IPS DF 19.7 (cell line): ENCODE measurements at places on chromosomes 16 and 17.

DNA sequence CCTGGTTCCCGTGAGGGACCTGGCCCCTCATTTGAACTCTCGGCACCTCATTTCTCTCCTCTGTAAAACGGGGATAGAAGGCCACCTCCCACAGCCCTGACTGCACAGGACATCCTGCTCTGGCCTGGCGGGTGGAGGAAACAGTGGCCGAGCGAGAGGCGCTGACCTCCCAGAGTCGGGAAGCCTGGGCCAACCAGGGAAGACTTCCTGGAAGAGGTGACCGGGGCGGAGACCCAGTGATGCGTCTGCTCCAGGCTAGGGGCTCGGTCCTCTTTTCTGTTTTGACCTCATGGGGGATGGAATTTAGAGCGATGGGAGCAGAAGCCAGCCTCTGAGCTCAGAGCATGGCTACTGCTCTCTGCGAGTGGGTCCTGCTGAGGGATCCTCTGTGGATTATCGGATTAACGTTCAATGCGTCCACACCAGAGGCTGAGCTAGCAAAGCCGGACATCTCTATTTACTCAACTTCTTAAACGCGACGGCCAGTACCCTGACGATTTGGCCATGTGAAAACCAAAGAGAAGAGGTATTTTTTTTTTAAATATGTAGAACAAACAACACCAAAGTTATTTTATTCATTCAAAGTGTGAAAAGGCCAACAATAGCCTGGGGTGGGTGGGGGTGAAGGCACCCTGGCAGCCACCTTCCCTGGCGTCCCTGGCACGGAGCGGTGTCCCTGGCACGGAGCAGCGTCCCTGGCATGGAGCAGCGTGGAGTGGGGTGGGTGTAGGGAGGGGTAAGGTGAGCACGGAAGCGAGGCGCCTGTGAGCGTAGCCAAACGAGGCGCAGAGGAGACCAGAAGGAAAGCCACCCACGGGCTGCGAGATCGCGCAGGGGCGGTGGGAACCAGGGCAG lies 9.2 kb upstream of the MSLN start:
- DNase-seq = no peak

- DNase-seq = no peak
Measured at GRCh38 chr16:52843381-52843780, 209.3 kb downstream of the CHD9NB start.

- DNase-seq = no peak
Measured at GRCh38 chr17:48330421-48330820, 99.6 kb downstream of the SKAP1 start.

DNA sequence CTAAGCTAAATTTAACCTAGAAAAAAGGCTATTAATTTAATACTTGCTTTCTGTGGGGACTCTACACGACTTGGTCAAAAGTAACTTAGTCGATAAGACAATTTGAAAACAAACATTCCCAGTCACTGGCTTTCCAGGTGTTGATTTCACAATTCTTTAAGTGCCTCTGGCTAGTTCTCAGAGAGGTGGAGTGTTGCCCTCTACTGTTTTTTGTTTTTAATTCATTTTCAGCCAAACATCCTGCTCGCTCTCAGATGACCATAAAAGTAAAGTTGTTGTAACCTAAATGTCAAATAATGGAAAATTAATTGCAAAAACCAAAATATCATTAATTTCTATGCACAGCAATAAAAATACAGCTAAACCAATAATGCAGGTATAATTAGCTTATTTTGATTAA lies 107.1 kb downstream of the MYO1D start:
- DNase-seq = no peak

DNA sequence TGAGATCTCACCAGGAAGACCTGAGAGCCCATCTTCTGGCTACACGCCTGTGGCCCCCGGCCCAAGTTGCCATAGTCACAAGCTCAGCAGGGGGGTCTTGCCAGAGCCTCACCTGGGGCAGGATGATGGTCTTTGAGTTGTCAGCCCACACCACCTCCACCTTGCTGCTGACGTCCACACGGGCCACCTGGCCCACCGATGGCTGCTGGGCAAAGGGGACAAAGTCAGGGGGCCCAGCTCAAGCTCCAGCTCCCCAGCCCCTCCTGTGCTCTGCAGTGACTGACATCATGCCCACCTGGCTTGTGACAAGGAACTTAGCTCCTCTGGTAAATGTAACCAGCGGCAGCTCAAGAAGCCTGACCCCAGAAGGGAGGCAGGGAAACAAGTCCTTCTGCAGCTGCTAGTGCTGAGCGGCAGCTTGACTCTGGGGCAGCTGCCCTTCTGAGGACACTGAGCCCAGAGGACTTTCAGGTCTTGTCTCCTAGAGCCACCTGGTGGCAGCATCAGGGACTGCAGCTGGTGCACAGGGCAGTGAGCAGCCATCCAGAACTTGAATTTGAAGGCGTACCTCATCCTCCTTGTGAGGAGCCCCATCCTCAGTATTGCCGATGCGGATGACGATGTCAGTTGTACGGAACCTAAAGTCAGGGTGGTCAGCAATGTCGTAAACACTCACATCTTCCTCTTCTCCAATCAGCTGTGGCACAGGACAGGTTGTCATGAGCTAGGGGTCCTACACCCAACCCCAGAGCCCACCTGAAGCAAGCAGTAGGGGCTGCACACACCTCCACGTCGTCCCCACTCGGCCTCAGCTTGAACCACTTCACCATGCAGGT lies 13.5 kb downstream of the SPHK1 start:
- no peak for DNase-seq
